Smooth muscle cell of the umbilical artery (primary cell): ENCODE measurements at places on chromosomes 16 and 17. TPM values are rescaled to one million over a fixed set of nuclear protein-coding genes. Genes with fewer than 3 reads are reported as not detected.

EVPLL gene
- total RNA-seq: not detected in 2 replicates

C16orf95 gene
- total RNA-seq: 4.5 and 6.1 TPM in 2 replicates

CD300E gene
- total RNA-seq: not detected in 2 replicates

MLLT6 gene
- total RNA-seq: 20.2 and 32.9 TPM in 2 replicates

UTS2R gene
- not detected in 2 replicates for total RNA-seq

MYH2 gene
- under 0.01 and 0.97 TPM in 2 replicates for total RNA-seq

SETD1A gene
- 1.8 and 4.9 TPM in 2 replicates for total RNA-seq

SPATA22 gene
- not detected in 2 replicates for total RNA-seq

NSMCE1 gene
- total RNA-seq: 71.6 and 114 TPM in 2 replicates

KCNH6 gene
- not detected in 2 replicates for total RNA-seq

WNT3 gene
- 0.65 and 0.89 TPM in 2 replicates for total RNA-seq

SMCR8 gene
- 18.1 and 28.1 TPM in 2 replicates for total RNA-seq

PRSS21 gene
- not detected in 2 replicates for total RNA-seq

HS3ST2 gene
- total RNA-seq: not detected in 2 replicates

MYH1 gene
- under 0.01 and 0.09 TPM in 2 replicates for total RNA-seq

TEKT5 gene
- not detected in 2 replicates for total RNA-seq

SLC6A2 gene
- not detected in 2 replicates for total RNA-seq

ARL5C gene
- total RNA-seq: not detected in 2 replicates

RPRML gene
- not detected in 2 replicates for total RNA-seq

STX1B gene
- total RNA-seq: 0.59 and 2.8 TPM in 2 replicates

CCT6B gene
- total RNA-seq: 0.51 and 1.2 TPM in 2 replicates

CALB2 gene
- 1.7 and 1.8 TPM in 2 replicates for total RNA-seq

KRT32 gene
- total RNA-seq: 0.09 TPM in 1 of 2 replicates, not detected in the other

ANKS4B gene
- total RNA-seq: not detected in 2 replicates

FSCN2 gene
- 1.2 and 2.7 TPM in 2 replicates for total RNA-seq

FAM117A gene
- total RNA-seq: 3.9 and 4.0 TPM in 2 replicates

KCNH4 gene
- not detected in 2 replicates for total RNA-seq

NUPR1 gene
- total RNA-seq: 4.5 and 5.4 TPM in 2 replicates

GGT6 gene
- not detected in 2 replicates for total RNA-seq

CCL8 gene
- total RNA-seq: 0.89 TPM in 1 of 2 replicates, not detected in the other

CD7 gene
- 0.30 TPM in 1 of 2 replicates, not detected in the other for total RNA-seq

CBLN1 gene
- not detected in 2 replicates for total RNA-seq

PRR35 gene
- total RNA-seq: not detected in 2 replicates

TERB1 gene
- total RNA-seq: under 0.01 TPM in 1 of 2 replicates, not detected in the other

ZG16 gene
- not detected in 2 replicates for total RNA-seq

HBM gene
- not detected in 2 replicates for total RNA-seq

NPIPA8 gene
- total RNA-seq: 18.5 TPM in 1 of 2 replicates, not detected in the other

SMTNL2 gene
- under 0.01 TPM in 1 of 2 replicates, not detected in the other for total RNA-seq

PDPK1 gene
- total RNA-seq: 23.2 and 30.3 TPM in 2 replicates

RABEP2 gene
- 32.1 and 41.3 TPM in 2 replicates for total RNA-seq

CTRL gene
- under 0.01 and 0.51 TPM in 2 replicates for total RNA-seq

PLXDC1 gene
- total RNA-seq: 0.14 TPM in 1 of 2 replicates, not detected in the other

FOXF1 gene
- 4.8 and 6.4 TPM in 2 replicates for total RNA-seq

SPECC1 gene
- total RNA-seq: 28.1 and 56.7 TPM in 2 replicates

SEZ6 gene
- total RNA-seq: not detected in 2 replicates

OR3A2 gene
- total RNA-seq: not detected in 2 replicates

BTBD17 gene
- total RNA-seq: not detected in 2 replicates

ERN2 gene
- not detected in 2 replicates for total RNA-seq

TSNAXIP1 gene
- 0.32 and 1.5 TPM in 2 replicates for total RNA-seq

THUMPD1 gene
- total RNA-seq: 76.4 and 80.2 TPM in 2 replicates

HBA2 gene
- total RNA-seq: not detected in 2 replicates

LGALS3BP gene
- 716 and 820 TPM in 2 replicates for total RNA-seq

CX3CL1 gene
- under 0.01 and 0.18 TPM in 2 replicates for total RNA-seq

ODAD4 gene
- 0.30 and 0.37 TPM in 2 replicates for total RNA-seq

GAS2L2 gene
- total RNA-seq: not detected in 2 replicates

OTOP3 gene
- total RNA-seq: not detected in 2 replicates

MEIOB gene
- not detected in 2 replicates for total RNA-seq

HS3ST4 gene
- total RNA-seq: not detected in 2 replicates

KRT17 gene
- total RNA-seq: 2.7 and 2.8 TPM in 2 replicates
